ENCODE measurements at places on chromosomes 7 and 10.

DNA sequence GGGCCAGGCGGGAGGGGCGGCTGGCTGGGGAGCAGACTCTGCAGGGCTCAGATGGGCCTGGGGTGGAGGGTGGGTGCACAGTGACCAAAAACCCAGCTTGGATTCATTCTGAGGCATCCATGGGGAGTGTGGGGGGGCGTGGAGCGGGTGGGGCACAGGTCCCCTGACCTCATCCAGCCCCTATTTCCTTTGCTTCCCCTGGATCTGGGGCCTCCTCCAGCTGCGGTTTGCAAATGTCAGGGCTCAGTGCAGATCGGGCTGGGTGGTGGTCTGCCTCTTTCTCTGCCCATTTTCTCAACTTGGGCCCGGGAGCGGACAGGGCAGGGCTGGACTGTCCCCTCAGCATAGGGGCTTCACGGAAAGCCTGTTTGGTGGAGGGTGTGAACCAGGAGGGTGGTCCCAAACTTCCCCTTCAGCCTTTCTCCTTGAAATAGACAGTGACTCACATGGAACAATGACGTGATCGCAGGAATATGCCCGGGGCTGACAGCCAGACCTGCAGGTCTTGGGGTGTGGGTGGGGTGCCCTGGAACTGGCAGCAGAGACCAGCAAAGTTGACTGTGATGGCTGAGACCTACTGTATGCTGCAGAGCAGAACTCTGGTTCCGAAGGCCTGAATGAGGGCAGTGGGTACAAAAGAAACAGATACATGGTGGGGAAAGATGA lies 72.9 kb upstream of the PODXL start:
- DNase-seq: peak; percentile 80

DNA sequence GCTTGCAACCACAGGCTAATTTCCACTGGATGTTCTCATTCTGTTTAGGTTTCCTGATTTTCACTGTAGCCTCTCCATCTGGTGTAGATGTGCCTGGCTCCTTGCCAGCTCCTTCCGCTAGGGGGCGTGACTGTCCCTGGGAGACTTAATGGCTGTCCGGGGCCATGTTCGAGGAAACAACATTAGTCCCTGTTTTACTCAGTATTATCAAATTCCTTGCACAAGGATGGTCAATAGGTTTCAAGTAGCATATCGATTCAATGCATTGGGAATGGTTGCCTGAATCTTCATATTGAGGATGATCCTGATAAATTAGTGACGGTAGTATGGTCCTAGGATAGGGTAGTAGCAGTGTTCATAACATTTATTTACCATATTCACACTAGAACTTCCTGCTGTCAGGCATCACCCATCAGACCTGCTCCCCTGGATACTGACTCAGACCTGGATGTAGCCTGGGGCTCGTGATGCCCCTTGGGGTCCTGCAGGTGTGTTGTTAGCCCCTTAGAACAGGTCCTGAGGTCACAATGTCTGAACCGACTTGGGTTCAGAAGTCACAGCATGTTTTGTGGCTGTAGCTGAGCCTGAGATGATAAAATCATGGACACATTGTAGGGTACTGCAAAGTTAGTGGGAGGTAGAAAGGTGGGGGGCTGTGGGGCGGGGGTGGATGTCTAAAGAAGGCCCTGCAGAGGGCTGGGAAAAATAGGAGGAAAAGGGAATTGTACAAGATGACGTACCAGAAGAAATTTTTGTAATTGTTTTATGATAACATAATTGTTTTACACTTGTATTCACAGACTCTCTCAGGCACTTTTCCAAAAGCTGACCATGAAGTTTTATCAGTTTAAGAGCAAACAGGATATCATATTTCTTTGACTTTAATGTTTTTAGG lies 8.9 kb upstream of the EXOC6 start:
- DNase-seq: peak; percentile 87

- DNase-seq: peak; percentile 51
These were observed 2.8 kb downstream of the JAKMIP3 start for GRCh38 chr10:132068431-132069121.

GRCh38 chr7:122316467-122317388 lies 12.2 kb upstream of the FEZF1 start:
- DNase-seq: no peak

- DNase-seq: peak; percentile 83
These were observed 14.2 kb downstream of the MTURN start for GRCh38 chr7:30148951-30149459.

- no peak for DNase-seq
These were observed 45.5 kb downstream of the ABCC2 start for GRCh38 chr10:99827936-99828335.

DNA sequence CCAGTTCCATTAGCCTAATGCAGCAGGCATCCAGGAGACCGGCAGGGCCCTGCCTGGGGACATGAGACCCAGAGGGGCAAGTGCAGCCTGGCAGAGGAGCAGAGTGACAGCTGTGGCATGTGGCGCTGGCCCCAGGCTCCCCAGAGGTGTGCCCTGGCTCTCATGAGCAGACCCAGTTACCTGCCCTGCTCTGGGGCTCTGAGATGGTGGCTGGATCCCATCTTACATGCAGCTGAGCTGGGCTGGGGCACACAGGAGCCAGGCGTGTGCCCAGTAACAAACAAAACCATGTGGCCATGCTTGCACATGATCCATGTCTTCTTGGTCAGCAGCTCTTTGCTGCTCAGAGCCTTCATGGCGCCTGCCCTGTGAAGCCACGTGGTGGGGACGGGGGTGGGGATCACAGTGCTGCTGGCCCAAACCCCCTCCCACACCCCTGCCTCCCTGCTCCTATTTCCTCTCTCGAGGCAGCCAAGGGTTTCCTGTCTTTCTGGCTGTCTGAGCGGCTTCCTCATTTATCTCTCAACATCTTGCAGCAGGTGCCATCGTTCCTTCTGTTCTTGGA lies 40.3 kb upstream of the GTF2I start:
- no peak for DNase-seq

DNA sequence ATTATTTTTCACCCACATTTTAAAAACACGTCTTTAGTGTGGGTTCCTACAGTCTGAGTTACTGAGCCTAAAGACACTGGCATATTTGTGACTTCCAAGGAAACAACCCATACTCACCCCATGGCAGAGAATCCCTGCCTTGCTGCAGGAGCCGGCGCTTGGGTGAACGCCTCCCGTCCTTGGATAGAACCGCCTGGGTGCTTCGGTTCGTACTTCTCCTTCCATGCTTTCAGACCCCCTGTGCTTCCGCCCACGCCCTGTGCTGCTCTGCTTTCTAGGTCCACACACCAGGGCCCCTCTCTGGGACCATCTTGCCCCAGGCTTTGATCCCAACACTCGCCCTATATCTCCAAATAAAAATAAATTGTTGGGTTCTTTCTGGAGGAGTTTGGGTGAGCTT lies 125.8 kb downstream of the PTPRN2 start:
- DNase-seq: no peak

GRCh38 chr10:72104472-72105097 lies 16.2 kb upstream of the SPOCK2 start:
- DNase-seq: no peak

- DNase-seq: no peak
These were observed 324.7 kb upstream of the AKR1E2 start for GRCh38 chr10:4501306-4501705.

DNA sequence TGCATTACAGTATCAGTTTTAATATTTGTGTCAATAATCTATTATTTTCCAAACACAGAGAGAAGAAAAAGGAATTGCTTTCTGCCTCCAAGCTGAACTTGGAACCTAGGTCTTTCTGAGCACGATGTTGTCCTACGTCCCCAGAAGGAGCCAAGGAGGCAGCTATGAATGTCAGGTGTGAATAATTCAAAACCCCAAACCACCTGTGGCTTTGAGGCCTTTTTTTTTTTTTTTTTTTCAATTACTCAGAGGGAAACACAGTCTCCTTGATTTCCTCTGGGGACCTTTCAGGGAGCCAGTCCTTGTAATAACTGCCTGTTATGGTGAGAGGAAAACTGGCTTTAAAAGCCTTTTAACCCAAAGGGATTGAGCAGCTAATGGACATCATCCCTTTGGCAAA lies 8.3 kb downstream of the GPR85 start:
- no peak for DNase-seq

DNA sequence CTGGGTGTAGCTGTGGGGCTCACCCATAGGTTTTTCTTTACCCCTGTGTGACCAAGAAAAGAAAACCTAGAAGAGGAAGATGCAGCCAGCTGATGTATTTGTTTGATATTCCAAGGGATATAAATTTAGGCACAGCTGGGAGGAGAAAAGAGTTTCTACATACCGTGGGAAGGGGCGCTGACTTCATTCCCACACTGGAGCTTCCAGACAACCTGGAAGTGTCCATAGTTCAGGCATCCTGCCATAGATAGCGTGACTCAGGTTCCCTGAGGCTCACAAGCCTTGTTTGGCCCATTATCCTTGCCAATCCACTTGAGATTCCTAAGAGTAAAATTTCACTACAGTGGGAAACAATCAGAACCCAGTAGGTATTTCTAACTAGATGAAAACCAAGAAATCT lies 371.7 kb upstream of the NRP1 start:
- DNase-seq: no peak

- DNase-seq: no peak
These were observed 91.7 kb upstream of the ADCY1 start for GRCh38 chr7:45482451-45482850.

- DNase-seq: no peak
These were observed 195.6 kb downstream of the ELFN1 start for GRCh38 chr7:1865571-1866255.

DNA sequence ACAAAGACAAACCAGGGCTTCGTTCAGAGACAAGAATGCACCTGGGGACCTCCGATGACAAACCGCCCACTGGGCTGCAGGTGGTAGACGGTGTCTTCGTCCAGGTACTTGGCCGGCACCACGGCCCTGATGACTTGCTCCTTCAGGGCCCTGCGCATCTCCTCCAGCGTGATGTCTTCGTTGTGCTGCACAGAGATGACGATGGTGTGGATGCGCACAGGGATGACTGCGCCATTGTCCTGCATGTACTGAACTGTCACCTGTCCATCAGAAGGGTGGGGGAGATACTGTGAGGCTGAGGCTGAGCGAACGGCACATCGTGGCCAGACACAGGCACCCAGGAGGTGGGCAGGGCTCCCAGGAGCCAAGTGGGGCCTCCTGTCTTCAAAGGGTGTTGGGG lies 13.1 kb downstream of the MAT1A start:
- DNase-seq: no peak

GRCh38 chr7:54932818-54933543 lies 85.8 kb upstream of the EGFR start:
- DNase-seq: no peak

DNA sequence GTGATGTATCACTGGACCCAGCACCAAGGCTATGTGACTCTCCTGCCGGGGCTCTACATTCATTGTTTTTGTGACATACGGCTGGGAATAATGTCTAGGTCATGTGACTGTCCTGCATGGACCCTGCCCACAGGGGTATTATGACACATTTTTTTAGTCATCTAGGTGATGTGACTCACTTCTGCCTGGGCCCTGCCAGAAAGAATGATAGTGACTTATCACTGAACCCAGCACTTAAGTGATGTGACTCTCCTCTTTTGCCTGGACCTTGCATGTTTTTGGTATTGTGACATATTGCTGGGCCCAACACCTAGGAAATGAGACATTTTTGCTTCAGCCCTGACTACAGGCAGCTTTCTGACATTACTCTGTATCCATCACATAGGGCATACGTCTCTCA lies 51.1 kb upstream of the ZNF107 start:
- no peak for DNase-seq

GRCh38 chr10:36725581-36726520 lies 399.5 kb upstream of the ANKRD30A start:
- DNase-seq: no peak

DNA sequence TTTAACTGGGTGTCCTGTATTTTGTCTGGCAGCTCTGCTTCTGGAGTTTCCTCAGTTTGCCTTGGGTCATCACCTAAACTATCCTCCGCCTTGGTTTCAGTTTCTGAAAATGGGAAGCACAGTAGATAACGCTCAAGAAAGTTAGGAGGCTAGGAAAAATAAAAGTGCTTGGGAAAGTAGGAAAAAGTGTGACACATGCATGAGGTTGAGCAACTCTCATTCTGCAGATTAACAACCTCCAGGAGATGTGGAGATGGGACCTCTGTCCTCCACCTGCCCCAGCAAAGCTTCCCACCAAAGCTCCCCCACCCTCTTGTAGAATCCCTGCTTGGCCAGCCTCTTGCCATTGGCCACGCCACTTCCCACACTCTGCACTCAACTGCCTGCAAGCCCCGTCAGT lies 13.1 kb upstream of the ZCCHC24 start:
- no peak for DNase-seq

DNA sequence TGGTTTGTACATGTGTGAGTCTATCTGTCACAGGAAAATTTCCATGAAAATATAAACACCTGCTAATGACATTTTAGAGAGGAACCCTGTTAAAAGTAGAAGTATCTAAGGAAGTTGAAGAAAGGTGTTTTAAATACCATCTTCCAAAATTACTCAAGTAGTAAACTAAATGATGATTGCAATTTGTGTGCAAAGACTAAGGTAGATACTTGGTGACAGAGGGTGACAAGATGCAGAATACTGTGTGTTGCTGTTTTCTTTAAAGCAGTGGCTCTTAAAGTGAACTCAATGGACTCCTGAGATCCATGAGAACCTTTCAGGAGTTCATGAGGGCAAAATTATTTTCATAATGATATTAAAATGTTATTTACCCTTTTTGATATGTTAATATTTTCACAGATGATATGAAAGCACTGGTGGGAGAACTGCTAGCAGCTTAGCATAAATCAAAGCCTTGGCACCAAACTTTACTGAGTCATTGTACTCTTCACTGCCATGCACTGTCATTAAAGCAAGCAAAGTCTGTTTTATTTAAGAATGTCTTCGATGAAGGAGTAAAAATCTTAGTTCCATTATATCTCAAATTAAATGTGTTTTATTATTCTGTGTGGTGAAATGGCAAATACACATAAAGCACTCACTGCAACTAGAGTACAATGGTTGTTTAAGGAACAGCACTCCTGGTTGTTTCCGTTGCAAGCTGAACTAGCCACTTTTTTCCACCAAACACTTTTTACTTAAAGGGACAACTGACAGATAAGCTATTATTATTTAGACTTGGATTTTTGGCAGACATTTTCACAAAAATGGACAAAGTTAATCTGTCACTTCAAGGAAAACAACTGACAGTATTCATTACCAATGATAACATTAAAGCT lies 133.7 kb downstream of the LRRN3 start:
- no peak for DNase-seq

DNA sequence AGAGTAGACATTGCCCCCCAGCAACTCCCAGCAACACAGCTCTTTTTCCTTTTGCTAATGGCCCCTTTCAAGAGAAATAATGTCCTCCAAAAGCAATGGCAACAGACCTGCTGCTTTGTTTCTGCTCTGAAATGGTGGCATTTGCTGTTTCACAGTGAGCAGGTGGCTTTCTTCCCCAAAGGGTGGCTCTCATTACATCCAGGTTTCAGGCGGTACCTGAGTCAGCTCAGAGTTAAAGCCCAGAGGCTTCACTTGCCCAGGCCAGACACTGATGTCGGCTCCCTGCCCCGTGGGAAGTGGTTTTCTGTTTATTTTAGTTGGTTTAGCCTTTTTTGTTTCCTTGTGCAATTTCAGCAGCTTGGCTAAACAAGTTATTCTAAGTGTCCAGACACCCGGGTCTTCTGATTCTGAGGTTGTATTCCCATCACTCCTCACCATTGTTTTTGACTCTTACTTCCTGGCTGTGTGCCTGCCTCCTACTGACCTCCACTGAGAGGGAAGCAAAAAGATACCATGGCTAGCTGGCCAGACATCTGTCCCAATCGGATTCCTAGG lies 7.8 kb upstream of the ATOH7 start:
- DNase-seq: no peak

GRCh38 chr7:27933671-27934565 lies 194.0 kb downstream of the TAX1BP1 start:
- no peak for DNase-seq
